ENCODE measurements at places on chromosomes 2 and 18.

DNA sequence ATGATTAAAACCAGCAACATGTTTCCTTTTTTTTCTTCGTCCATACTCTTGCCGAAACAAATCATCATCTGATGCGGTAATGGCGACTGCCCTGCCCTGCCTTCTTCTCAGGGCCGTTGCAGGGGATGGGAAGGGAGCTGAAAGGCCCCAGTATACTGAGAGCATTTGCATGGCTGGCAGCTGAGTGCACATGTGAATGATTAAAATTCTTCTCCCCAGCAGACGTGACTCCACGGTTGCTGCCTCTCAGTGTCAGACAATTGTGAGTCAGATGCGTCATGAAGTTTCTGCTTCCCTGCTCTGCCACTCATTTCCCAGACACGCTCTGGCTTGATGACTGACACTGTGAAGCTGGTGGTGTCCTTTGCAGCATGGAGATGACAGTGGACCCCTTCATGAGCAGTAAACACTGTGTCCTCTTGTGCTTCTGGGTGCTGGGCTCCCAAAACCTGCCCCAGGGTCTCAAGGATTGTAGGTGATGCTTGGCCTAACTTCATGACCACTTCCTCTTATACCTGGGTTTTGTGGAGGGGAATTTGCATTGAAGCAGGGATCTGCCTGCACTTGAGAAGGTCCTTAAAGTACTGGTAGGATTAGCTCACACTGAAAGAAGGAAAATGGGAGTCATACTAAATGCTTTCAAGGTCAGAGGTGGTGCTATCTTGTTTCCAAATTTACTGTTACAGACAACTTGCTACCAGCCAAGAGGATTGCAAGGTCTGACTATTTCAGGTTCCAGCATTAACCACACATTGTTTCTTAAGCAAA, 222.5 kb upstream of the COPS8 start:
- no peak for DNase-seq

DNA sequence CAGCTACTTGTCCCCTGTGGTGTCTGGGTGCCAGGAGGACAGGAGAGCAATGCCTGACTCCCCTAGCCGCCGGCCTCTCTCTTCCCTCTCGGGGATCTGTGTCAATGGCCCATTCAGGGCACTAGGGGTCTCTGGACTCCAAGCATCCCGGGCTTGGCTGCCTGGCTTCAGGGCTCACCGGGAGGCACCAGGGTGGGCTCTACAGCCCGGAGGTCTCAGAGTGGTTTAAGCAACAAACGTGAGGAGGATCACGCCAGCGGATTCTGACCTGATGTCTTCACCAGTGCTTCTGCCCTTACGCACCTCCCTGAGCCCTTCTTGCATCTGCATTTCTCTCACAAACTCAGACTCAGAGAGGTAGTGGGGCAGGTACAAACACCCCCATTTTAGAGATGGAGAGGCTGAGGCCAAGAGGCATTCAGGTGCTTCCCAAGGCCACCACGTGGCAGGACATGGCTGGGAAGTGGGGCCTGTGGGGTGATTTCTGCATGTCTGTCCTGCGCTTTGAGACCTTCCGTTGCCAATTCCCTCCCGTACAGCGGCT, 243.0 kb downstream of the CELF4 start:
- DNase-seq: no peak

GRCh38 chr2:231037731-231038482, 584 bp downstream of the C2orf72 start:
- no peak for DNase-seq

- no peak for DNase-seq
Measured at GRCh38 chr2:234631646-234632514, 135.0 kb upstream of the ARL4C start.

DNA sequence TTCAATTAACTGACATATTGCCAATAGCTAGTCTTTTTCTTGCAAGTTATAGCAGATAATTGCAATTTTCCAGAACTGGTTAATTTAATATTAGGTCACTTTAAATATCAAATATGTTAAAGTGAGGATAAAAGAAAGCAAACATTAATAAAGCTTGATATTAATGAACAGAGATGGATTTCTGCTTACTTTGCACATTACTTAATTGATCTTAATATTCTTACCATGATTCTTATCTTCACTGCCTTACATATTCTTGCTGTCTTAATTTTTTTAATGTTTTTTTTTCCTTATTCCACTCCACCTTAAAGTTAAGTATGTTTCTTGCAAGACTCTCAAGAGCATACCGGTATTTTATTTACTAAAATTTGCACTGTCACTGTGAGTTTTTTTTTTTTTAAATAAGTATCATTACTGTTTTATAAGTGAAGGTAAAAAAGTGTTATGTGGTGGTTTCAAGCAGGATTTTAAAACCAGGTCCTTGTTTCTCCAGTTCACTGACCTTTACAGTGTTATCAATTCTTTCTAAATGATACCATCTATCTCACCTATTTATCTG, 33.9 kb downstream of the PPP3R1 start:
- DNase-seq: no peak

- no peak for DNase-seq
Measured at GRCh38 chr2:12432985-12433625, 283.6 kb upstream of the TRIB2 start.

Data from esophagus squamous epithelium (tissue), 5 donors.